ENCODE measurements at places on chromosomes 5 and 9.

- DNase-seq = no peak
Observed at GRCh38 chr5:1823381-1824034, 22.3 kb downstream of the NDUFS6 start.

GRCh38 chr5:117812861-117813260 is 1175.5 kb downstream of the DTWD2 start:
- no peak for DNase-seq

GRCh38 chr9:99058964-99059921 is 45.7 kb upstream of the TGFBR1 start:
- no peak for DNase-seq

GRCh38 chr5:149886060-149886459 is 58.5 kb downstream of the PDE6A start:
- peak; percentile 53 for DNase-seq

GRCh38 chr5:151470439-151470838 is 23.0 kb downstream of the SLC36A1 start:
- DNase-seq = peak; percentile 95

DNA sequence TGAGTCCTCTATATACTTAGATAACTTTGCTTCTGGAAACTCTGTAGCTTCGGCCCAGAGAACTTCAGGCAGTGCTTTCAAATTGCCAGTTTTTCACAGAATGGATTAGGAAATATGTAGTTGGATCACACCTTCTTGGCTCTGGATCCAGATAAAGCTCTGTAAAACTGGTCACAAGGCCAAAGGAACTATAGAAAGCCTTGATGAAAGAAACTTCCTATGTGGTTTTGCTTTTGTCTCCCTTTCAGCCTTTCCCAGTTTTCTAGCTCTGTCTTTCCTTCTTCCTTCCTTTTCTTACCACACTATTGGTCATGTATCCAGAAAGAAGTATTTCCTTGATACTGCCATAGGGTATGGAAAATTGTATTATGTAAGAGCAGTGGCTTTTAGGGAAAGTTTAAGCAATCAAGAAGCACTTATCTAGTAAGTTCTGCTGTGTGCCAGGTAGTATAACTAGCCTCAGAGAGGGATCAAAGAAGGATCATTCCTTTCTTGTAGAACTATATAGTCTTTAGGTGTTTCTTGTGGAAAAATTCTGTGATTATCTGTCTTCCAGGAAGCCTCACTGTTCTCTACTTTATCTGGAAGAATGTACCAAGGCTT is 6.3 kb downstream of the GPR21 start:
- DNase-seq = no peak

- DNase-seq = no peak
Observed at GRCh38 chr9:37620396-37620795, 28.0 kb upstream of the TOMM5 start.

DNA sequence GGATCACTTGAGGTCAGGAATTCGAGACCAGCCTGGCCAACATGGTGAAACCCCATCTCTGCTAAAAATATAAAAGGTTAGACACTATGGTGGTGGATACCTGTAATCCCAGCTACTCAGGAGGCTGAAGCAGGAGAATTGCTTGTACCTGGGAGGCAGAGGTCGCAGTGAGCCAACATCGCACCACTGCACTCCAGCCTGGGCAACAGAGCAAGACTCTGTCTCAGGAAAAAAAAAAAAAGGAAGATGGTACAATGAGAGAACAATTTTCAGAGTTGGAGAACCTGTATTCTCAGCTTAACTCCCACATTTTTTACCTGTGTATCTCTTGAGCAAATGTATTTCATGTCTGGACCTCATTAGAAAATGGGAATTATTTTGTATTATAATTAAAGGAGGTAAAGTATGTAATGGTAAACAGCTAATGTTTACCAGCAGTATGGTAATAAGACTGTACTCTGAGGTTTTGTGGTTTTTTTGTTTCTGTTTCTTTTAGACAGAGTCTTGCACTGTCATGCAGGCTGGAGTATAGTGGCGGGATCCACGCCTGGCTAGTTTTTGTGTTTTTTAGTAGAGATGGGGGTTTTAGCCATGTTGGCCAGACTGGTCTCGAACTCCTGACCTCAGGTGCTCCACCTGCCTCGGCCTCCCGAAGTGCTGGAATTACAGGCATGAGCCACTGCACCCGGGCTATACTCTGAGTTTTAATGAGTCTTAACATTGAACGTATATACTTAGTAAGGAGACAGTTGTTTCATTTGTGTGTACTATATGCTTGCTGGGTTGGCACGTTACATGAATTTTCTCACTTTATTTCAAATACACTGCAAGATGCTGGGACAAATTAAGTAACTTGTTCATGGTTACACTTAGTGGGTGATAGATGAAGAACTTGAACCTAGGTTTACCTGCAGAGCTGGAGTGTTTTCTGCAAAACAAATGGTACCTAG is 16.2 kb downstream of the UHRF2 start:
- peak; percentile 11 for DNase-seq

All from fibroblast of mammary gland (primary cell).